NCI-H1930 (cell line): ENCODE measurements at places on chromosomes 1 and 21.

DNA sequence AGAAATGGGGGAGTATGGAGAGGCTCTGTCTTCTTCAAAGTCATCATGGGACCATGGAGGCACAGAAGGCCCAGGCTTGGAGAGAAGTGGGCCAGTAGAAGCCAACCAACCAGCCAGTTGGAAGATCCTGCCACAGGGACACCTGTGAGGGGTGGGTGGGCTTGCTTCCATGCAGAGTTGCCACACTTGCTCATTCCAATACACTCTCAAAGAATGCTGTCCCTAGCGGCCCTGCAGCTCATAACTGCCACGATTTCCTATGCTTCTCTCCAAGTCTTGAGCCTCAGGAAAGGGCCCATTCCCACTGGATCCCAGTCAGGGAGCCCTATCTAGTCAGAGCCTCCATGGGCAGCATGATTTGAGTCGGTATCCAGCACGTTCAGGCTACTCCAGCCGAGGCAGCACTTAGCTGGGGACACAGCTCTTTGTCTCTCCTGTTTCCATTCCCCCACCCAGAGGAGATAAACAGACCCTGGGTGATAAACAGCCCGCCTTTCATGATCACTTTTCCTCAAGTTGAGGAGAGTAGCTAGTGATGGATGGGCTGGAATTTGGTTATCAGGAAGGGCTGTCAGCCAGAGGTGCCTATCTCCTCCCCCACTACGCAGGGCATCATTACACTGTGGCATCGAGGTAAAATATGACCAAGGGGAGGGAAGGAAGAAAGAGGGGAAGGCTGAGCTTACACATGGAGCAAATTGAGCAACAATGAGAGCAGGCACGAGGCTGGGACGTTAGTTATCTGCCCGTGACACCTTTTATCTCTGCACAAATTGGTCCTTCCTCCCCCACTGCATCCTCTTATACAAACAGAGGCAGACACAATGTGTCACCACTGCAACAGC is 64.6 kb downstream of the ERI3 start:
- no peak for DNase-seq

DNA sequence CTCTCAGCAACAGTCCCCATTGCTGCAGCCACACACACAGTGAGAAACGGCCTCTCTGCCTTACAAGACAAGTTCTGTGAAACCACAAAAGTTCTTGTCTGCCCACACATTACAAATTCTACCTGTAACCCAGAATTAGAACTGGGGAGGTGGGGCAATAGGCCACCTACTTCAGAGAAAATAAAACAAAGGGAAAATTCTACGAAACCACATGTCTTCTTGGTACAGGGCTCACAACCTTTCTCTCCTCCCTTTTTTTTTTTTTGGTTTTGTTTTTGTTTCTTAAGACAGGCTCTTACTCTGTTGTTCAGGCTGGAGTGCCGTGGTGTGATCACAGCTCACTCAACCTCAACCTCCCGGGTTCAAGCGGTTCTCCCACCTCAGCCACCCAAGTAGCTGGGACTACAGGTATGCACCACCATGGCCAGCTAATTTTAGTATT is 30.2 kb downstream of the LPAR3 start:
- no peak for DNase-seq

DNA sequence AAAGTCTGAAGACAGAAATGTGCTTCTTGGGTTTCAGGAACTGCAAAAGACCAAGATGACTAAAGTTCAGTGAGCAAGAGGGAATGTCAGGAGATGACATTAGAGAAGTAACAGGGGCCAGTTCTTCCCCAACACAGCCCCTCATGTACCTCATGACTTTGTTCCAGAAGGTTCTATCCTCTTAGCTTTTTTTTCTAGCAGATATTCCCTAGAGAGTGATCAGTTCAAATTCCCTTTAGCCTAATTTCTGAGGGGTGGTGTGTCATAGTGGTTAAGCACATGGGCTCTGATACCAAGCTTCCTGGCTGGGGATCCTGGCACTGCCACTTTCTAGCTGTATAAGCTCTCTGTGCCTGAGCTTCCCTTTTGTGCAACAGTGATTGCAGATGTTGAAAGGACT is 108.0 kb downstream of the LBR start:
- DNase-seq, result no peak

DNA sequence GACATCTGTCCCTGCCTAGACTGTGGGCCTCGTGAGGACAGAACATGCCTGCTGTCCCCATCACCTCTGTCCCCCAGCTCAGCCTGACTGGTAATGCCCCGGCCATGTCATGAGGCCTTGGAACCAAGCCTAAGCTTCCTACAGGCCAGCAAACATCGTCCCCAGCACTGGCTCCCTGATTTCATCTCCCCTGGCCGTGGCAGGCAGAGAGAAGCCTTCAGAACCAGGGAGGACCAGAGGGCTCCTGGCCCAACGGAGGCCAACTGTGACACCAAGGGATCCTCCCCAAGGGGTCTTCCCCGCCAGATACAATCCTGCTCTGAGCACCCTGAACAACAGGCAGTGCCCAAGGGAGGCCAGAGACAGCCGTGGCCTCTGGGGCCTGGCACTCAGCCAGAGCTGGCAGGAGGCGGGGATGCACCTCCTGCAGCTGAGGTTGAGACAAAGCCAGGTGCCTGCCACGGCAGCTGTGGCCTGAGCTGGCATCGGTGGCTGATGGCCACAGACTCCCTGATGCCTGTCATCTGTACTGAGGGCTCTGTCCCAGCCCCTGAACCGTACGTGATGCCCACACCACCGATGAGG is 9.9 kb upstream of the NPHP4 start:
- no peak for DNase-seq

DNA sequence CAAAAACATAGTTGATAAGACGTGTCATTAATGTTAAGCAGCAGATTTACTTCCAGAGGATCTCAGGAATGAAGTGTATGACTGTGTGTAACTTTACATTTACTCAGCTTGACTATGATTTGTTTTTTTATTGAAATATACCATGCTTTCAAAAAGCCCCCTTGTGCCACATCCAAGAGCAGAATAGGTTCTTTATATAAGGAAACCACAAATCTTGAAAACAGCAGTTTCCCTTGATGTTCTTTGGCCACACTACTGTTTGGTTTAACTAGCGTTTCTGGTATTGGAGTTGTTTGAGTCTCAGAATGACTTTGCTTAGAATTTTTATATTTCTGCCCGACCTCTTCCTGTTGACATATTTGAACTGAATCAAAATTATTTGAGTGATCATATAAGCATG is 25.0 kb downstream of the LRRC8C start:
- no peak for DNase-seq
